ENCODE measurements at places on chromosomes 7 and 10.
A peak's percentile ranks its signal among the peaks of the same experiment; 100 is the strongest.

- peak; percentile 43 for DNase-seq
These were observed 6.0 kb downstream of the MBLAC1 start for GRCh38 chr7:100132697-100133151.

DNA sequence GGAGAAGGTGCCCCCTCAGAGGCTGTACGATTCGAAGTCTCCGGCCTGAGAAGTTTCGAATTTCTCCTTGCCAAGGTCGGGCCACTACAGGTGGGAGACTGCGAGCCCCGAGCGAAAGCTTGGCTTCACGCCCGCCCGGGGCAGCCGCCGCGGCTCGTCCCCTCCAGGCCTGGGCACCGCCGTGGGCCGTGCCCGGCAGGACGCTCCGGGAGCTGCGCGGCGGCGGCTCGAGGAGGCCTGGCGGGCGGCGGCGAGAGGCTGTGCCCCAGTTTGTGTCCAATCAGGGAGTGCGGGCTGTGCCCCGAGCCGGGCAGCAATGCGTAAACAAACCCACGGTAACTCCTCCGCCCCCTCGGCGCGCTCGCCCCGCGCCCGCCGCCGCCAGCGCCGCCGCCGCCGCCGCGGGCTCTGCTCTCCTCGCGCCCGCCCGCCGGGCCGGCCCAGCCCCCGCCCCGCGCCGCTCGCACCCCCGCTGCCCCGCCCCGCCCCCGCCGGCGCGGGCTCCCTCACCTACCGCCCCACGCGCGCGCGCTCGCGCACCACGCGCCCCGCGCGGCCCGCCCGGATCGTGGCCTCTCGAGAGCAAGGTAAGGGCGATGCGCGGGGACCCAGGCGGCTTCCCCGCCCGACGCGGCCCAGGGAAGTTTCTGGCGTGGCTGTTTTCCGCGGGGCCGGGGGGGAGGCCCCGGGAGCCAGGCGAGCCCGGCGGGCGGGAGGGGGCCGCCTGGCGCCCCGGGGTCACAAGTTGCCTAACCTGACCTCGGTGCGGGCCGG is 57.8 kb upstream of the PCGF5 start:
- DNase-seq = peak; percentile 60

GRCh38 chr7:117949232-117949631 is 76.0 kb upstream of the CTTNBP2 start:
- DNase-seq = no peak

DNA sequence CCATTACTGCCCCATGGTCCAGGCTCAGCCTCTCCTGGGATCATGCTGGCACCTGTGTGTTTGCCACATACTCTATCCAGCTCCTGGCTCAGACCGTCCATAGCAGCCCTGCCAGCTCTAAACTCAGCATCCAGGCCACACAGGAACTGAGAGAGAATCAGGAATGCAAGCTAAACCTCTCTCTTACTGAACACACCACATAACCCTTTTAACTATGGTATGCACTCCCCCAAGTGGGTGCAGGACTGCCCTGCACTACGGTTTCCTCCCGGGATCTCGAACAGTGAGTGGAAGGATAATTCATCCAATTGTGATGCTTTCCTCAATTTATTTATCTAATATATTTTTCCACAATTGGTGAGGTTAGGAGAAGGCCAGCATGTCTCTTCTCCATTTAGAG is 17.1 kb upstream of the ZNF800 start:
- no peak for DNase-seq

GRCh38 chr10:44279426-44280126 is 105.3 kb downstream of the CXCL12 start:
- no peak for DNase-seq

GRCh38 chr7:116953372-116953905 is at the start of gene ST7:
Gene ST7 (plus strand): TSS chr7:116953501. CDS start chr7:116953541, 40 bp downstream.
- peak; percentile 33 for DNase-seq

GRCh38 chr7:20162665-20163064 is 54.5 kb downstream of the MACC1 start:
- DNase-seq = no peak
